ENCODE measurements at places on chromosomes 6 and 20. TPM values are rescaled to one million over a fixed set of nuclear protein-coding genes. Genes with fewer than 3 reads are reported as not detected.

Gene SLC35D3
- total RNA-seq, result not detected

Gene MAP1LC3A
- 15.8 TPM for total RNA-seq

Gene MUC21
- total RNA-seq, result not detected

DNA sequence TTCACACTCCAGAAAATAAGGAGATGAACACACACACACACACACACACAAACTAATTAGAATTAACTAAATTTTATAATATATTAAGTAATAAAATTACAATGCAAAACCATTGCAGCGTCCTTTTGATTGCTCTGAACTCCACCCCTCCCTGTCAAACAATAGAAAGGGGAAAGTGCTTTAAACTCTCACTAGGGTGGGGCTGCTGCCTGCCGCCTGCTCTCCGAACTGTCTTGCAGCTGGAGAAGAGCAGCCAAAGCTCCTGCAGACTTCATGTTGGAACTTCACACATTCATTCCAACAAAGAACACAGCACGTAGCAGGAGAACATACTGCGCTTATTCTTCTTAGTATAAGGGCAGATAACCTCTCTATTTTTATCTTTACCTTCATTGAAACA lies 83.2 kb downstream of the GCLC start:
- DNase-seq, result no peak

Gene HLA-DRB5
- not detected for total RNA-seq

Gene CCN6
- total RNA-seq, result not detected

- DNase-seq, result peak; percentile 86
Observed at GRCh38 chr20:41316602-41317545, 657 bp downstream of the ZHX3 start.

All from fibroblast of the aortic adventitia (primary cell).